Cardiac septum (tissue), 1 donor: ENCODE measurements at places on chromosomes 2 and 18. TPM values are rescaled to one million over a fixed set of nuclear protein-coding genes. Genes with fewer than 3 reads are reported as not detected.

DNA sequence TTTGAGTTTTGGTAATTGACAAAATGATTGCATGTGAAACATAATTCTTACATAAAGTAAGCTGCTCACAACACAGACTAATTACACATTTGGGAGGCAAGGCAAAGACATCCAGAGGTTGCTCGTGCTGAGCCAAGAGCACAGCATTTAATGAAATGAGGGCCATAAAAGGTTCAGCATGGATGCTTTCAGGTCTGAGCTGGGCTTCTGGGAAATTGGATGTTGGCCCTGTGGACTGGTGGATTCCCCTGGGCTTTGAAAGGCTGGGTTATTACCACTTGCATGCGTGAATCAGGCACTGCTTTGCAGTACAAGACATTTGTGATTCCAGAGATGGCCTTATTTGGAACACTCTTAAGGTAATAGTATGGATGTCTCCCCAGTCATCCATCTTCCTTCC lies 533.5 kb upstream of the NRP2 start:
- no peak for DNase-seq

MLPH gene
- total RNA-seq = 15.7 TPM

B3GNT7 gene
- total RNA-seq = 5.4 TPM

DNA sequence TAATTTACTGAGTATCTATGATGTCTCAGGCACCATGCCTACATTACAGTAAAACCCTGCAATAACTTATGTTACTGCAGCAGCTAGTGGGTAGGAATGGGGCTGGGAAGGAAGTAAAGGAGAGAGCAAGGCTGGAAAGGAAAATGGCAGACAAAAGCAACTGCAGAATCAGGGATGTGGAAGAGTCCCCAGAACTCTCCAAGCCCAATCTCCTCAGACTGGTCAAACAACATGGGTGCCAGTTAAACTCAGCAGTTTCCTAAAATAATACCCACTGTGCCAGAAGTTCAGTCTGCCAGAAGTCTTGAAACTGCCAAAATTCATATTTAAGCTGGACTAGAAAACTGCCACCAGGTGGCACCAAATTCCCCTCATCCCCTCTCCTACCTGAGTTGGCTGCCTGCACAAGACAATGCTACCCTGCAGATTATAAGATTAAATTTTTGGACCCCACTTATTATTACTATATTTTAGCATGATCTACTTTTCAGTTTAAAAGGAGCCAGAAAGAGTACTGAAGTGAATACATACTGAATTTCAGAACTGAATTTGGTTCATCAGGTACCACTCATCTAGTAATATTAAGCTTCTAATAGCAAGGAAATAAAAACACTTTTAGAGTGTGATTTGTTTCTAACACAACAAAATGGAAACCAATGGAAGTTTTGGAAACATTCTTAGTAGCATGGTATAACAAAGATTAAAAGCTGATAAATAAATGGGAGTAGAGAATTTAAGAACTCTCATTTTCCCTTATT lies 86.8 kb upstream of the DNER start:
- no peak for DNase-seq

GALR1 gene
- total RNA-seq = 0.08 TPM

WDR35 gene
- 5.1 TPM for total RNA-seq

DNA sequence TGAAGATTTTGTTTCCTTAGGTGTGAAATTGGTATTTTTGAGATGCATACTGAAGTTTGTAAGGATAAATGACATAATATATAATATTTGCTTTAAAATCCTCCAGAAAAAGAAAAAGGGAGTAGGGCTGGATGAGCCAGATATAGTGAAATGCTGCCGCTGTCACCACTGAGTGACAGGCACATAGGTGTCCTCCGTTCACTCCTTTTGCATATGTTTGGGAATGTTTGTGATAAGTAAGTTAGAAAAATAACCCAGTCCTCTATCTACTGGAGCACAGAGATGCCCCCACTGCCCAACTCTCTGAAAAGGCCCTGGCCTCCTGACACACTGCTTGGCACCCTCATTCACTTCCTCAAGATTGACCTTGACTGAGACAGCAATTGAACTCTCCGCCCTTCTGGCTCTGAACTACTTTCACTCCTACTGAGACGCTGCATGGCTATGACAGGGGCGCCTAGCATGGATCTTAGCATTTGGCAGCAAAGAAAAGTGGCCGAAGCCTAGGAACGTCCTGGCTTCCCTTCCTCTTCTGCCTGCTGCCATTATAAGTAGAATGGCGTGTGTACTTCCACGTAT lies 10.1 kb downstream of the ID2 start:
- DNase-seq = no peak

AQP4 gene
- total RNA-seq = 0.75 TPM

GRCh38 chr2:185456517-185456916 lies 282.1 kb upstream of the FSIP2 start:
- DNase-seq = no peak

GRCh38 chr2:4020649-4021048 lies 317.3 kb downstream of the DCDC2C start:
- DNase-seq = no peak

GRCh38 chr2:26297061-26297460 lies 48.9 kb upstream of the SELENOI start:
- DNase-seq = no peak

- no peak for DNase-seq
Measured at GRCh38 chr2:237702441-237703391, 75.3 kb downstream of the LRRFIP1 start.

B4GALT6 gene
- total RNA-seq = 5.3 TPM
